ENCODE measurements at places on chromosomes 7 and 10.

- no peak for DNase-seq
Observed at GRCh38 chr7:112064627-112065385, 141.4 kb downstream of the DOCK4 start.

DNA sequence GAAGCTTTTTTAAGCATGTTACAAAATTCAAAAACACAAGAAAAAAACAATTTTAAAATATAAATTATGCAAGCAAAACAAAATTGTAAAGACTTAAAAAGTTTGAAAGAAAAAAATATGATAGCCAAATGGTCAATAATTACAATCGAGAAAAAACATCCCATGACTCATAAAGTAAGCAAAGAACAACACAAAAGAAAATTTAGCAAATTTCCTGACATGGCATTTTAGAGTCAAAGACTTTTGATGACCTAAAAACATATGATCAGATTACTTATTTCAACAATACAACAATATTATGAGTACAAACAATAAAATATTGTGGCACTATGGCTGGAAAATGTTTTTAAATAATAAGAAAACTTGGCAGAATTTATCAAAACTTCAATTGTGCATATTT, 312.1 kb upstream of the MEOX2 start:
- DNase-seq = no peak

DNA sequence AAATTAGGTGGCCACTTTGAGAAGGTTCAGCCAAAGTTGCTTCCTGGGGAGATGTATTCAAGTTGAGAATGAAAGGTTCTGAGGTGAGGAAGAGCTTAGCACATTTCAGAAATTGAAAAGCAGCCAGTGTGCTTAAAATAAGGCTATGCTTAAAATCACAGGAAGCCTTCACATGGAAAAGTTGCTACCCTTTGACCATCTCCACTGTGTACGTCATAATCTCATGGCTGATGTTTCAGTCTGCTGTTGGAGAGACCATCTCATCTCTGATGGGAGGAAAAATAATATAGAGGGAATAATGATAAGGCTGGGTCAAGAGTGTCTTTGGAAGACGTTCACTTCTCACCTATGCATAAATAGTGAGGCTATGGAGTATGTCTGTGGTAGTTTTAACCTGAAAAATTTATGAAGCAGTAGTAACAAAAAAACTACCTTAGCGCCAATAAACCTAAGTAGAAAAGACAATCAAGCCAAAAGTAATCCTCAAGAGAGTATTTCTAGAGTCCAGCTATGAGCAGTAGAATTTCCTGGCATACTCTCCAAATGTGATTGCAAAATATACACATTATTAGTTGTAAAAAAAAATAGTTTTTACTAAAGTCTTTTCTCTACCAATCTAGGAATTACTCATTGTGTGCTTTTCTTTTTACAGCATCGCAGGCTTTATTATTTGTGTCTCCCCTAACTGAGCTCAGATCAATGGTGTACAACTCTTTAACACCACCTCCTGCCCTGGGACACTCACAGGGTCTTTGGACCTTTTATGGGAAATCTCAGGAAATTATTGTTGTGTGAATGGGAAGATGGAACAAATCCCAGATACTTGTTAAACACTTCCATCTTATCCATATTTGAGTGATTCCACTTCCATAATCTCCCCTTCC, 435.2 kb upstream of the LRGUK start:
- no peak for DNase-seq

GRCh38 chr10:25820874-25821273, 113.2 kb upstream of the MYO3A start:
- no peak for DNase-seq

GRCh38 chr7:137395420-137395819, 51.9 kb upstream of the PTN start:
- no peak for DNase-seq

DNA sequence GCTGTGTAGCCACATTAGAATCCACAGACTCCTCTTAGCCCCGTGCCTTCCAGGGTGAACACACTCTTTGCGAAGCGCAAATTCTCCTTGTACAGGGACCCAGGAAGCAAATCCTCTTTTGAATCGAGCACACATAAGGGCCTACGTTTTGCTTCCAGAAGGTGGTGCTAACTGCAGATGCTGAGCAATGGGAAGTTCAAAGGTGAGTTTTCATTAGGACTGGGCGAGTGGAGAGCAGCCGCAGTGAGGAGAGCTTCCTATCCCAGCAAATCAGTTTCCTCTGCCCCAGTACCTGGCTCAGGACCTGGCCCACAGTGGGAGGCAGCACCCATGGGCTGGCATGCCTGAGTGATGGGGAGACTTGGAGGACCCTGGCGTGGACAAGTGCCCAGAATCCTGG, 23.5 kb upstream of the GPR26 start:
- DNase-seq = no peak

Measured in activated naive CD4-positive, alpha-beta T cell treated with Interleukin-2 at 50 U/mL for 16 hours (primary cell).